ENCODE measurements at places on chromosomes 2 and 18.

DNA sequence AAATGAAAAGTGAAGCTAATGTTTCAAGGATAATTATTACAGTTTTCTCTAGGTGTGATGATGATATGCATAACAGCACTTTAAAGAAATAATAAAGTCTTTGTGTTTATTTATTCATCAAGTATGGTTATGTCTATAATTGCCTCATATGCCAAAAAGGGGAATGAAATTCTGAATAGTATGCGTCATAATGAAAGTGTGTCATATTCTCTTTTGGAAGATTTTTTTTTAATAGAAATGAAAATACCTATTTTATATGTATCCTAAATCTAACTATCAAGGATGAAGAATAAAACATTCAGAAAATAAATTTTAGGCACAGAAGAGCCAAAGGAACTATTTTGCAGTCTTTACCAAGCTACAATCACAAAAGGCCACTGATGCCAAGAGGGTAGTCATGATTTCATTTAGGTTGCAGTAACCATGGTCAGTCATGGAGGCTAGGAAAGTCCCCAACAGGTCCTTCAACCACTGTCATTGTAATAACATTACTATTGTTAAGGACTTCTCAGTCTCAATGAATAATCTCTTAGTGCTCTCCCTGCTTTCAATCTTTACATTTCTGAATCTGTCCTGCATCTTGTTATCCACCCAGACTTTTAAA, 712.5 kb downstream of the DCDC2C start:
- DNase-seq, result no peak
- H3K27me3 ChIP-seq, result no peaks in the 10 kb centered on the region
- no peaks in the 10 kb centered on the region for H3K36me3 ChIP-seq

DNA sequence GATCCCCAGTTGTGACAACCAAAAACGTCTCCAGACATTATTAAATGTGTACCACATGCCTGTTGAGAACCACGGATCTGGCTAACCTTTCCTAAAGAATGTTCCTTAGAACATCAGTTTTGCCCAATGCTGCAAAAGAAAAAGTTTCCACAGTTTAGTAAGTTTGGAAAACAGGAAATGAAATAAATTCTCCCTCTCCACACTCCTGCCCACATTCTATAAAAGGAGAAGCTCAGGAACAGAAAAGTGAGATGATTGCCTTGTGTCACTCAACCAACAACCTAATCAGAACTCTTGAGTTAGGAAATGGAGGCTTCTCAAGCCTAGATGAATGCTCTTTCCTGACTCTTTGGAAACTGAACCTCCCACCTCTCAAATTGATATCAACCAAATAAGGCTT, 56.1 kb upstream of the NFE2L2 start:
- no peaks in the 10 kb centered on the region for H3K27me3 ChIP-seq
- H3K4me3 ChIP-seq, result no peak overlapping the region
- no peak overlapping the region for H3K27ac ChIP-seq
- H3K4me1 ChIP-seq, result no peaks in the 10 kb centered on the region
- DNase-seq, result no peak

DNA sequence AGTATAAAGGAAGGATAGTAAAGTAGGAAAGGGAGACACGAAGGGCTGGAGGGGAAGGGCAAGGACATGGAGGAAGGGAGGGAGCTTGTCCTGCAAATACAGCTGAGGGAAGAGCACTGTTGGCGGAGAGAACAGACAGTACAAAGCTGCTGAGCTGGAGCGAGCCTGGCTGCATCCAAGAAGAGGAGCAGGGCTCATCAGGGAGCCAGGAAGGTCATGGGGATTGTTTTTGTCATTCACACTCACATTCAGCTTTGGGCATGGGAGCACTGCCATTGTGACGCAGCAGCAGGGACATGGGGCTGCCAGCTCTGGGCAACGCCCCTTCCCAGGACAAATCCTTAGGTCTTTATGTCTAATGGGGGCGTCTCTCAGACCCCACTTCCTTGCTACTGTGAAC, 125.1 kb downstream of the COPS8 start:
- no peaks in the 10 kb centered on the region for H3K36me3 ChIP-seq
- no peaks in the 10 kb centered on the region for H3K27me3 ChIP-seq
- H3K4me1 ChIP-seq, result peaks cover 16% of the 10 kb centered on the region

DNA sequence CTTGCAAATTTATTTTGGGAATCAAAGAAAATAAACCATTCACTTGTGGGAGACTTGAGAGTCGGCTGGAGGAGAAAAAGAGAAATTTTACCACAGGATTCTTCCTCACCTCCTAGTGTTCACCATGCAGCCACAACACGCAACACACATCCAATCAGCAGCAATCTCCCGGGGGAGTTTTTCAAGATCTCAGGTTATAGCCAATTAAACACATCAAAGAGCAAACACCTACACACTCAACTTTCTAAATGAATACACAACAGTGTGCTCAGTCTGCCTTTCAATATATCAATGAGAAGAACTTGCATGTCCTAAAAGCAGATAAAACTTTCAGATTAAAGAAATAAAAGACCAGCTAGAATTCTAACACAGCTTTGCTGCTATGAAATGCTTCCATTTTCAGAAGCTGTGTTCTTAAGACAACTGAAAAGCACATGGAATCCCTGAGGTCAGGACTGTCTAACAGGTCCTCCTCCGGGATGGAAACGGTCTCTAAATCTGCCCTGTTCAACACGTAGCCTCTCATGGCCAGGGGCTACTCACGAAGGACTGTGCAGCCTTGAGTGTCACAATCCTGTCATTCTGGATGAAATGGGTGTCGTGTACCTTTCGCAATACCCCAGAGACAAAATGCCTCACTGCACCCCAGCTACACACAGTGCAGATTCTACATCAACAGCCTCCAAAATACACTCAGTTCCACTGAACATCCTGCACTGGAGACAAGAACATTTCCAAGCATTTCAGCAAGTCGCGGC, 84.2 kb downstream of the ZNF516 start:
- no peak for DNase-seq
- no peaks in the 10 kb centered on the region for H3K36me3 ChIP-seq
- H3K4me3 ChIP-seq, result no peak overlapping the region
- no peak overlapping the region for H3K27ac ChIP-seq
- H3K4me1 ChIP-seq, result peaks cover 26% of the 10 kb centered on the region

GRCh38 chr2:227460070-227460485, 11.9 kb upstream of the AGFG1 start:
- H3K4me1 ChIP-seq, result no peaks in the 10 kb centered on the region
- no peak for DNase-seq
- H3K36me3 ChIP-seq, result no peaks in the 10 kb centered on the region

- H3K27ac ChIP-seq, result no peak overlapping the region
- H3K4me1 ChIP-seq, result no peaks in the 10 kb centered on the region
Observed at GRCh38 chr2:134603966-134604365, 114.8 kb downstream of the TMEM163 start.

DNA sequence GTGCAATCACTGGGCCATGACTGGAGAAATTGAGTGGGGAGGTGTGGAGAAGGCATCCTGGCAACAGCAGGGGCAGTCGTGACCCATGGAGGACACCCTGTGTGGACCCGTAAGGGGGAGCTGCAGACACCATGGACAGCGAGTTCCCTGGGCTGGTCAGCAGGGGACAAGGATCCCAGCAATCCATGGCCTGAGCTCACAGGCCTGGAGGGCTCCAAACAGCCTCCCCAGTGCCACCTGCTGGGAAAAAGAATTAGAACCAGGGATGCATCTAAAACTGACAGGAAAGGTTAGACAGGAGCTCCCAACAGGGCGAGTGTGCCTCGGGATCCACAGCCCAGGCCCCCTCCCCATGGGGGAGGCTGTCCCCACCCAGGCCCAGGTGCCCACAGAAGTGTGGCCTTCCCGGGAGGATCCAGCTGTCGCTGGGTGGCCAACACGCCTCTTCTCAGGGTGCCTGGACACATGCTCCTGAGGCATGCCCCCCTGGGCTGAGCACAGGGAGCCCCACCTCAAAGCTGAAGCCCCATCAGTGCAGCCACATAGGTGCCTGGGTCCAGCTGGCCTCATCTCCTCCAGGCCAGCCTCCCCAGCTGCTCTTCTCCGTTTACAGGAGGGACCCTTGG, 20.5 kb upstream of the KIF1A start:
- peak; percentile 78 for DNase-seq
- no peaks in the 10 kb centered on the region for H3K36me3 ChIP-seq
